ACHN (cell line): ENCODE measurements at places on chromosomes 7 and 10.

DNA sequence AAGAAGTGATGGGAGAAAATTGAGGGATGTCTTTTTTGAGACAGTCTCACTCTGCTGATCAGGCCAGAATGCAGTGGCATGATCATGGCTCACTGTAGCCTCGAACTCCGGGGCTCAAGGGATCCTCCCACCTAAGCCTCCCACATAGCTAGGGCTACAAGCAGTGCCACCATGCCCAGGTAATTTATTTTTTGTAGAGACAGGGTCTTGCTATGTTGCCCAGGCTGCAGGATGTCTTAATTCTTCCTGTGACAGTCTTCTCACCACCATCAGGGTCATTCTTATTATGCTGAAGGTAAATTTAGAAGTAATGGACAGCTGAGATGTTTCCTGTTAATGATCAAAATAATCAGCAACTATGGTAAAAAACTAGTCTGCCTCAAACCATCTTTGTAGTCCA lies 7.1 kb downstream of the DNAJC9 start:
- DNase-seq = no peak

DNA sequence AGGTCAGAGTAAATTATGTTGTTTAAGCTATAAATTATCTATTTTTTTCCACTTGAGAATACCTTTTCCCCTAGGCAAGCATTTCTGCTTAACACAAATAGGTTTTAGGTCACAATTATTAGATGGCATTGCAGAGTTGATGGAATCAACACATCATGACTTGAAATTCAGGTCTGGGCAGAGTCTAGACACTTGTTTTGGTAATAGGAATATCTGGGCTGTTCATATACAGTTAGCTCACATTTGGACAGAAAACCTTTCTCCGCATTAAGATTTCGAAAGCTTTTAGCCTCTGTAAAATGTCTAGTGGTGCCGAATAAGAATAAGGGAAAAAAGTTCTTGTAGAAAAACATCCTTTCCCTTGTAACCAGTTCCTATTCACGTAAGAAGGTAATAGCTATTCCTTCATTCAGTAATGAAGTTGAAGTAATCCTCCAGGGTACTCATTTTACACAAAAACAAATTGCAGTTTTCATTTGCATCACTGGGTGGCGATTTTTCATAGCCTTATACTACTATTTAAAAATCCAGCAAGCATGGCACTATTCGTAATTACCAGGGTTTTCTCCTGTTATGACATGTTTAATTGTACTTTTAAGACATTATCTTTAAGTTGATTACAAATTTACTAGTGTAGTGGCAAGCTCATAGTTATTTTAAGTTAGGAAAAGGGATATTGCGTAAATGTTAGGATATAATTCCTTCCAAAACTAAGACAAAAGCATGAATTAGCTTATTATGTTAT lies 37.0 kb downstream of the RPA3 start:
- peak; percentile 89 for DNase-seq

DNA sequence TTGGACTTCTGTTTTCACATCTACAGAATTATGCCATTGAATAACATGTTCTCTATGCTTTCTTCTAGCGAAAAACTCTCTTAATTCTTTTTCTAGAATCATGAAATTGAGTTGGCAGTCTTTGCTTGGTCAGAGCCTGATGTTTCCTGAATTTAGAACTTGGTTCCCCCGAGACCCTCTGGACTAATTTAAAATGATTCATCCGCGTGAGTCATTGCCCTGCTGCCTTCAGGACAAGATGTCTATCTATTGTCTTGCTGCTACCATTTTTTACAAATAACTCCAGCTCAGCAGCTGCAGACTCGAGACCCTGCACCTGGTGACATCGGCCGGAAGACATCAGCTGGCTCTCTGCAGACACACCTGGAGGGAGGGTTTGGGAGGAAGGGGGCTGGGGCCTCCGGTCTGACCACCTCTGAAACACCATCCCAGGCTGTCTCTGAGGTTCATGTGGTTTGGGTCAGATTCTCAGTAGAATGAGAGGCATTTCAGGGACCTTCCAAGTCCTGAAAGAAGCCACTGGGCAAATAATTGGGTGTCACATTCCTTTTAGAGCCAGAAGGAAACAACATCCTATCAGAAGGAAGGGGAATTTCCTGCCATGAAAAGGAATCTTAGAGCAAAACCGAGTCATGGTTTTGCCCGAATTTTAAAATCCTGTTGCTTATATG lies 20.9 kb upstream of the KLF6 start:
- peak; percentile 60 for DNase-seq

DNA sequence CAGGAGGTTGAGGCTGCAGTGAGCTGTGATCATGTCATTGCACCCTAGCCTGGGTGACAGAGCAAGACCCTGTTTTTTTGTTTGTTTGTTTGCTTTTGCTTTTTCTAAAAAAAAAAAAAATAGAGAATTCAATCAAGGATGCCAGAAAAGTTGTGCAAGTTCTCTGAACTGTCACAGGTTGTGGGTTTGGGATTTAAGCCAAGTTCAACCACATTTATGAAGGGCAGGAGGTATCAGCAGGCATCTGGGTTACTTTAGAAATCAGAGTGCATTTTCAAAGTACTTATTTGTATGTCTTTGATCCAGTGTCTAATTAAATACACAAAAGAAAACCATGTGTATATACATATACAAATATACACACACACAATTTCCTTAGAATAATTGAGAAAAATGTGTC lies 151.2 kb upstream of the MINDY3 start:
- no peak for DNase-seq

DNA sequence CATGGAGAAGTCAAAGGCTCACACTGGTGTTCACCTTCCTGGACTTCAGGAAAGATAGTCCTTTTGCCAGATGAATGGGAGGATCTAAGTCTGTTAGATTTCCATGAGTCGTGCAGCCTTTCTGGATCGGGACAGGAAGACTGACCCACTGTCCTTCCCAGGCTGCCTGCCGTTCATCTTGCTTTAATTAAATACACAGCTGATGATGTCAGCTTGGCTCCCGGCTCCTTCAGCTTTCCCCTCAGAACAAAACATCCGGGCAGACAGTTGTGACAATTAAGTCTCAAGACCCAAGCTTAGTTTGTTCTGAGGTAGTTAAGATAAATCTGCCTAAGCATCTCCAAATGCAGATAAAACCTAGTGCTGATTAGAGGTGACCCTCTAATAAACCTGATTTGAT lies 58.6 kb downstream of the AUTS2 start:
- no peak for DNase-seq

GRCh38 chr10:74637685-74638084 lies 188.7 kb upstream of the KAT6B start:
- no peak for DNase-seq

- DNase-seq = no peak
These were observed 33.9 kb downstream of the MTPN start for GRCh38 chr7:135943134-135943879.

DNA sequence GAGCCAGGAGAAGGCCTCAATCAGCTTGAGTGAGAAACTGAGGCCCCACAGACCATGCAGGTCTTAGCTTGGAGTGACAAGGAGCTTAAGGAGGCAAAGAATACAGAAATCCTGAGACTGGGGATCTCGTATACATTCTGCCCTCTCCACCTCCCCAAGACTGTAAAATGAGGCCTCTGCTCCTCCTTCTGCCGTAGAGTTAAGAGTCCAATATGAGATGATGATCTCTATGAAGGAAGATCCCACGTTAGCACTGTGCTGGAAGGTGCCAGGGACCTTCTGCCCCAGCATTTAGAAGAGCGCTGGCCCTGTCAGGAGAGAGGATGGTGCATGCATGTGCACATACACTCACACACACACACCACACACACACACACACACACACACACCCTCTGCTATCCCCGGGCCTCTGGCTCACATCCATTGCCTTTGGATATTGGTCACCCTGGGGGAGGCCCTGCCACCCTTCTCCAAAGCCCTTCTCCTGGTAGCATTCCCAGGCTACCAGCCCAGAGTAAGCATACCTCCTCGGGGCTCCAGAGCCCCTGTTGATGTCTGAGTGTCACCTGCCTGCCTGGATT lies 15.0 kb downstream of the ZCCHC24 start:
- no peak for DNase-seq

DNA sequence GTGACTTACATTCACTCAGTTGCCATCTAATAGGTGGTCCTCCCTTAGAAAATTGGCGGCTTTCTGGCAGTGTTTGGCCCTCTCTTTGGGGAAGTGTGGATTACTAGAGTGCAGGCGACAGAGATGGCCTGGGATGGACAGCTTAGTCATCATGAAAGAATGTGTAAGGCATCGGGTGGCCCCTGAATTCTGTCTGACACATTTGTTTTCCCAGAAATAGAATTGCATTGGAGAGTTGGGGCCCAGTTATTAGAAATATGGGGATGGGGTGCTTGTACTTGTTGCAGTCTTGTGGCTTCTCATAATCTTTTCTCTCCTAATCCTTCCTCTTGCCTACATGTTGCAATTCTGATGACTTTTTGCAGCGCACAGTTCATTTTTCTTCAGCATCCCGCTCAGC lies 13.8 kb downstream of the TCF7L2 start:
- DNase-seq = peak; percentile 62

DNA sequence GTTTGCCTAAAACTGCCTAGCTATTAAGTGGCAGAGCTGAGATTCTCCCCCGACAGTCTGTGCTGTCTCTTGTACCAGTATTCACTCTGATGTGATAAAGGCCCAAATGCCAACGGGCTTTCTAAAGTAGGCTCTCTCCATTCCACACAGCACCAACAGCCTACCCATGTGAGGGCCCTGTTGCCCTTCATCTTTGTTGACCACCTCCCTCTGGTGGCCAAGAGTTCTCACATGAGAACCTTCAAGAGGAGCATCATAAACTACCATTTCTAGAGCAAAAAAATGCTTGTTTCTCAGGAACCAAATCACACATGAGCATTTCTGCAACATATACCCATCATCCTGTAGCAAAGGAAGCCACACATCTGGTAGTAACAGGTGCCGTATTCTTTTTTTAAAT lies 185.8 kb downstream of the GRM8 start:
- peak; percentile 15 for DNase-seq

DNA sequence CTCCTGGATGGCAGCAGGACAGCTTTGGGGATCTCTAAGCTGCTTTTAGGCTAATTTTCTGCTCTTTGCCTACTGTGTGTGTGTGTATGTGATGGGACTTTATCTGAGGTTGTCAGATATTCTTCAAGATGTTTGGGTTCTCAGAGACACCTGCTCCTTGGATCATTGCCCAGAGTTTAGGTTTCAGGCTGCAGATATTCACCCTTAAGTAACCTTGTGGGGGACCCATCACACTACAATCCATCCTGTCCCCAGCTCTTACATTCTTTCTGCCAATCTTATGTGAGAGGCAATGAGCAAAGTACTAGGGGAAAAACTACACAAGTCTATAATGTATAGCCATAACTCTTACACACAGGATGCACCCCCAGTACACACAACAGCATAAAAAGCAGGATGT lies 263.0 kb upstream of the ZWINT start:
- DNase-seq = no peak

DNA sequence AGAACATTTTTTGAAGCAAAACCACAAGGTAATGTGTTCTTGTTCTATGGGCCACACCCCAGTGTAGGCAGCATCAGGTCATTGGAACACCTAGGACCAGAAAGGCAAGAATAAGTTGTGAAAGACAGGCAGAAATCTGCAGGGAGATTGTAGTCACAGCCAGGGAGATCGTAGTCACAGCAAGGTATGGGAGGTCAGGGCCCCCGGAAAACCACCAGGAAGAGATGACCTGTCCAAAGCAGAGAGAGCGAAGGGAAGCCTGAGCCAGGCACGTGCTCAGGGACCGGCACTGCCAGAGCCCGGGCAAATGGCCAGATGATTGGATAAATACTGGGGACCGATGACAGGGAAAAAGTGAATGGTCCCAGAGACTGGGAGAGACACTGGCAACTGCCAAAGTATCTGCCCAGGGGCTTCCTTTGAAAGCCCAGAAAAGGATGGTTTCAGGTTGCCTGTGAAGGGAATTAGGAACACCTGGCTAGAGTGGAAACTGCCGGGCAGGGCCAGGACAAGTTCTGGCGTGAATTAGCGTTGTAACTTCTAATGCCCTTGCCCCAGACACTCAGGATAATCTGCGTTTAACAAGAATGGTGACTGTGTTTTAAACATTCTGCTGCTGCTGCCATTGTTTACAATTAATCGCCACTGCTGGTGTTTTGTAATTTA lies 3.9 kb upstream of the NOBOX start:
- DNase-seq = no peak

DNA sequence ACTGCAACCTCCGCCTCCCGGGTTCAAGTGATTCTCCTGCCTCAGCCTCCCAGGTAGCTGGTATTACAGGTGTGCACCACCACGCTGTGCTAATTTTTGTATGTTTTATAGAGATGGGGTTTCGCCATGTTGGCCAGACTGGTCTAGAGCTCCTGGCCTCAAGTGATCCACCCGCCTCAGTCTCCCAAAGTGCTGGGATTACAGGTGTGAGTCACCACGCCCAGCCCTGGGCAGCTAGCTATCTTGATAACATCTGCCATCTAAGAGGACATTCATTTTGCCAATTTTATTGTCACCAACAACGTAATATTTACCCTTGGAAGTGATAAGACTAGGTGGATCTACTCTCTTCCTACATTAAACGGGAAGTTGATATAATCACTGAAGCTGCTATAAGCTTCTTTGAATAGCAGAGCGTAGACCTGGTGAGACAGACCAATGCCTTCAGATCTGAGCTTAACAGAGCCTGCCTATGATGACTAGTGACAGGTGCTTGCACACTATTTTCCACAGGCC lies 39.7 kb upstream of the SLC35B4 start:
- no peak for DNase-seq

- DNase-seq = no peak
These were observed 32.4 kb downstream of the CALML3 start for GRCh38 chr10:5557040-5557721.

DNA sequence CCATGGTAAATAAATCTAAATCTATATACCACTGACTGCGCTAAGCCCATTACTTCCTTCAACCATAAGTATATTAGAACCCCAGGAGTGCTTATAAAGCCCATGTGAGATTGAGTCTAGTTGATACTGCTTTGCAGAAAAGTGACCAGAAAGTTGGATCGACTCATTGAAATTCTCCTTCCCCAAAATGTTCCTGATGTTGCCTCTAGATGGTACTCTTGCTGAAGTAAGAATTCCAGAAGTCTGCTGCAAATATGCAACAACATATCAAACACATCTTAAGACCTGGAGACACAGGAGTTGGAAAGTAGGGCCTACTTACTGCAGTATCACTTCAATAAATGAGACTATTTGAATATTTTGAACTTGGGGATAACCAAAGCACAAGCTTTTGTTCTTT lies 550.8 kb downstream of the IPMK start:
- peak; percentile 53 for DNase-seq

GRCh38 chr10:95729323-95730055 lies 26.5 kb upstream of the ENTPD1 start:
- no peak for DNase-seq
